ENCODE measurements at places on chromosomes 1 and 21.

DNA sequence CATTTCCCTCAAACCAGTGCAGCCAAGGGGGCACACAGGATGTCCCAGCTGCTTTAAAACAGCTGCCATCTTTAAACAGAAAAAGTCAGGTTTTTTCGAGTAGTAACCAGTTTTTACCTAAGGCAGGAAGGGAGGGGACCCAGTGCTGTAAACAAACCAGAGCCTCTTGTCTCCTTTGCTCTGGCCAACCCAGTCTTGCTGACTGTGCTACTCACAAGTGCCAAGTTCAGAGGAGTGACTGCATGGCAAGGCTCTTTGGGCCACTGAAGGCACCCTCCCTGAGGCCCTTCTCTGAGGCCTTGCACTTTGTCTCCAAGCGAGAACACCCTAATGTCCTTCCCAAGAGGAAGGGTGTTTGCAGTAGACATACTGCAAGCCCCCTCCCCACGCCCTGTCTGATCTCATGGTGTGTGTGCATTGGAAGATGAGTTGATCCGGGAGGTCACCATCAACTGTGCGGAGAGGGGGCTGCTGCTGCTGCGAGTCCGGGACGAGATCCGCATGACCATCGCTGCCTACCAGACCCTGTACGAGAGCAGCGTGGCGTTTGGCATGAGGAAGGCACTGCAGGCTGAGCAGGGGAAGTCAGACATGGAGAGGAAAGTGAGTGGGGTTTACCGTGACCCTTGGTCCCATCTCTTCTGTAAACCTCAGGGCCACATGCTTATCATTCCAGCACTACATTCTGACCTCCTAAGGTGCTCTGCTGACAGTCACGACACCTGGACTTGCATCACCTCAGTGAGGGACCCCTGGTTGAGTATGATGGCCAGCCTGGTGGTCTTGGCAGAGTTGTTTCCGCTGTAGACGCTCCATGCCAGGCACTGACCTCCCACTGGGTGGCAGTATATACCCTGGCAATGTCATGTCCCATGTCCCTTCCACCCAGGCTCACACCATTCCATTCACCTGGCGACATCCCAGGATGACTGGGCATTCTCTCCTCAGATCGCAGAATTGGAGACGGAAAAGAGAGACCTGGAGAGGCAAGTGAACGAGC, 4.7 kb downstream of the DNALI1 start:
- peak; percentile 6 for DNase-seq

GRCh38 chr1:187689129-187689528, 860.4 kb downstream of the PLA2G4A start:
- DNase-seq = no peak

GRCh38 chr1:9909234-9910046, 629 bp downstream of the CTNNBIP1 start:
- peak; percentile 8 for DNase-seq

DNA sequence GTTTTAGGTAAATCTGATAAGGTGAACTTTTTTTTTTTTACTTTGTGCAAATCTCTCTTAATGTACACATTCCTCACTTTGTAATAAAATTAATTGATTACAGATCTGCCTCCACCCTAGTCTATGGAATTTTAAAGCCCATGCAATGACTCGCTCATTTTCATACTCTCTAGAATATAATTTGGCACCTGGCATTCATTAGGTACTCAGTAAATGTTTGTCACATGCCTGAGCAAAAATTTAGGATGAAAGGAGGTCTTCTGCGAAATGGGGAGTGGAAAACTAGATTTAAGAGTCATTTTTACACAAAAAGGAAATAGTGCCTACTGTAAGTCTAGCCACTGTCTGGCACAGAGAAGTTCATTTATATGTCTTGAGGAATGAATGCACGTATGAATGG, 350.1 kb downstream of the DPYD start:
- DNase-seq = no peak

- DNase-seq = no peak
Measured at GRCh38 chr1:111743679-111744101, 4.5 kb upstream of the INKA2 start.

GRCh38 chr1:93865253-93865652, 13.8 kb downstream of the DNTTIP2 start:
- no peak for DNase-seq

DNA sequence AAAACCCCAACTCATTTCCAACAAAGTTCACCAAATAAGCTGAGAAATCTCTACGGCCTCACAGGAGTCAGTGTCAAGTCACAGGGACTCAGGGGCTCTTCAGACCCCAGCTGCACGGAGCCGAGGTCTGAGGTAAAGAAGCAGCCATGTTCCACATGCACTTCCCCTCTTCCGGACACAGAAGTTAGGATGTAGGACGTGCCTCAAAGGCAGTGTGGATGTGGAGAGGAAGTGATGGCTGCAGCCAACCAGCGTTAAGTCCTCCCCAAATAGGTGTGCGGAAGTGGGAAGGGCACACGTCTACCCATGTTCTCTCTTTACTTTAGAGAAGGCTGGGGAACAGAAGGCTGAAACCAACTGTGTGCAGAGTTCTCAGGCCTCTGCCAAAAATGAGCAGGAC, 14.6 kb upstream of the NCF2 start:
- no peak for DNase-seq

- no peak for DNase-seq
Measured at GRCh38 chr1:6948861-6949260, 163.6 kb downstream of the CAMTA1 start.

GRCh38 chr1:10754568-10755329, 41.7 kb downstream of the CASZ1 start:
- no peak for DNase-seq

- peak; percentile 57 for DNase-seq
Measured at GRCh38 chr1:43991476-43992231, at the start of gene CCDC24. TSS of gene CCDC24 (plus strand) at chr1:43991599. CDS start at chr1:43991879, 280 bp downstream.

DNA sequence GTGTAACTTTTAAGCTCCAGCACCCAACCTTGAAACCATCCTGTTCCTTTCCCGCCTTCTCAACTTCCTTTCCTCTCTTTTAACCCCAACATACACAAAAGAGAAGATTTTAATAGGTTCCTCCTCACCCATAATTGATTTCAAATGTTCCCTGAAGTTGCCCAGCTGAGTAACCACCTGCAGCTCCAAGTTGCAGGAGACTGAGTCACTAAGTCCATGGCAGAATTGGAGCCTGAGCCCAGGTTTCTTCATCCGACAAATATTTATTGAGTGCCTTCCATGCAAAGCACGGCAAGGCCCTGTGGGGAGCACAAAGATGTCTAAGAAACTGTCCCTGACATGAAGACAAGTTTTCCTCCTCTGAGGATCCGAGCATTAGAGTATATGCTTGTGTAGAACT, 97.7 kb downstream of the PAPPA2 start:
- no peak for DNase-seq

DNA sequence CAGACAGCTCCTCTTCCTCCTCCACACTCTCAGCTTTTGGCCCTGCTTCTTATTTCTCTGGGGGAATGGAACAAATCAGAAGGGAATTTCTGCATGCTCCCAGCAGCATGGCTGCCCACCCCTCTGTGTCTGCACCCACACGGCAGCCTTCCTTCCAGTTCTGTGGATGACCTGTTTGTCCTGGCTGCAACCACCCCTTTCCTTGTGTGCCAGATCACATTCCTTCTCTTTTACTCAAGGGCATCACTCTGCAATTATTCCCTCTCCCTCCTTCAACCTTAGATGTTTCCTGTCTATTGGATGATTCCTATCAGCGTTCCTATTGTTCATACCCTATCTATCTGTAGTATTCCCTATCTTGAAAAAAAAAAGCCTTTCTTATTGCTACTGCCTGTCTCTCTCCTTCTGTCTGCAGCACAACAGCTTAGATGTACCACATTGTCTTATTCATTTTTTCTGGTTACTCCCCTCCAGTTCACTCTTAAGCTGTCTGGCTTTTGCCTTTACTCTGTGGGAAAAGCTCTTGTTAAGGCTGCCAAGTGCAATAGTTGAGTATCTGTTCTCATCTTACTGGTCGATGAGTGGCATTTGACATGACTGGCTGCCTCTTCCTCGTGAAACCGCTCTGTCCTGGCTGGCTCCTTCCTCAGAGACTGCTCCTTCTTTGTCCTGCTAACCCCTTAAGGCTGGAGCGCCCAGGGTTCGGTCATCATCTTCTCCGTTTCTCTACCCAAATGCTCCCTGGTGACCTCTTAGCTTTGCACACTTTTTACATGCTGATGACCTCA, 351.1 kb downstream of the CAMTA1 start:
- DNase-seq = no peak

All from activated CD4-positive, alpha-beta T cell treated with anti-CD3 and anti-CD28 coated beads, Interleukin-2, amount 50 U/mL, for 4 hours (primary cell).